CD4-positive, alpha-beta T cell treated with Interferon gamma for 1 hour (primary cell): ENCODE measurements at places on chromosomes 5 and 9.

DNA sequence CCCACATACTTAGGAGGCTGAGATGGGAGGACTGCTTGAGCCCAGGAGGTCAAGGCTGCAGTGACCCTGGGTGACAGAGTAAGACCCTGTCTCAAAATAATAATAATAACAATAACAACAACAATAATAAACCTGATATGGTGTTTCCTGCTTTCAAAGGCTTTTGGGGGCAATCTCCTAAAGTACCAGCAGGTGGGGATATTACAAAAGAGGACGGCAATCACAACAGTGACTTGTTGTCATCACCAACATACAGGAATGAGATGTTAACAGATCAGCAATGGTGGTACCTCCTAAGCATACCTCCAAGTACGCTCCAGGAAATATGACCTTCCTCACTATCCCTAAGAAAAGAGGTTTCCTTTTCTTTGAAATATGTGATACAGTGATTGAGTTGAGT lies 91.1 kb upstream of the RNF180 start:
- no peak for DNase-seq

DNA sequence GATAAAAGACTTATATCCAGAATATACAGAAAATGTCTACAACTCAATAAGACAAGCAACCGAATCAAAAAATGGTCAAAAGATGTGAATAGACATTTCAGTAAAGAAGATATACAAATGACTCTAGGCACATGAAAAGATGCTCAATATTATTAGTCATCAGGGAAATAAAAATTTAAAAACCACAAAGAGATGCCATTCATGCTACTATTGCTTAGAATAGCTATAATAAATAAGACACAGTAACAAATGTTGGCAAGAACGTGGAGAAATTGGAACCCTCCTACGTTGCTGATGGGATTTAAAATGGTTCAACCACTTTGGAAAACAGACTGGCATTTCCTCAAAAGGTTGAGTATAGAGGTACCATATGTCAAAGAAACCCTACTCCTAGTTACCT lies 39.8 kb downstream of the POLK start:
- no peak for DNase-seq

GRCh38 chr9:117839862-117840261 lies 135.7 kb downstream of the TLR4 start:
- DNase-seq: no peak

- DNase-seq: no peak
Measured at GRCh38 chr5:140267201-140267540, 35.7 kb downstream of the PFDN1 start.

DNA sequence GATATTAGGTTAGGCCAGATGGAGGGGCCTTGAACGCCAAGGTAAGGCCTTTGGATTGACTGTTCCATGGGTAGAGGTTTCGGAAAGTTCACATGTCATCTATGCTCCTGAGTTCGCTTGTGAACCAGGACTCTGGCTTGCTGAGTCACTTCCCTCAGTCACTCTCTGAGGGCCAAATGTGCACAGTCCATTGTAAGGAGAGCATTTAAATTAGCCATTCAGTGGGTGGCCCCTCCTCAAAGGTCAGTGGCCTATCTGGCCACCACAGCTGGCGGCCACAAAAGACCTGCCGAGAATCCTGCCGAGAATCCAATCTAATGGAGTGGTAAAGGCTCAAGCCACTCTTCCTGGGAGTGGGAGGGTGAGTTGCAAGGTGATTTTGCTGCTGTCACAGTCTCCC lies 58.9 kb upstream of the ARAP3 start:
- DNase-seq: no peak

GRCh38 chr5:156438076-156438475 lies 111.1 kb downstream of the SGCD start:
- no peak for DNase-seq

GRCh38 chr5:144313147-144313726 lies 142.6 kb downstream of the KCTD16 start:
- no peak for DNase-seq

GRCh38 chr9:114988962-114989599 lies 58.7 kb upstream of the TNFSF8 start:
- DNase-seq: peak; percentile 57

DNA sequence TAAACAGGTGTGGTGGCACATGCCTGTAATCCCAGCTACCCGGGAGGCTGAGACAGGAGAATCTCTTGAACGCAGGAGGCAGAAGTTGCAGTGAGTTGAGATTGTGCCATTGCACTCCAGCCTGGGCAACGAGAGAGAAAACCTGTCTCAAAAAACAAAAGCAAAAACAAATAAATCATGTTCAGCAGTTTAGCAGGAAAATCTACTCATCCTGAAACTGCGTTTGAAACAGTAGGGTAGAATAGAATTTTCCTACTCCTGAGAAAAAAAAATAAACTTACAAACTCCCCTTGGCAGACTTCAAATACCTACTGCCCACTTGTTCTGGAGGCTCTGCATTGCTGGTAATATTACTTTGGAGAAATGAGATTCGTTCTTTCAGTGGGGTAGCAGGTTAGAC lies 367.7 kb downstream of the GADD45G start:
- DNase-seq: no peak

DNA sequence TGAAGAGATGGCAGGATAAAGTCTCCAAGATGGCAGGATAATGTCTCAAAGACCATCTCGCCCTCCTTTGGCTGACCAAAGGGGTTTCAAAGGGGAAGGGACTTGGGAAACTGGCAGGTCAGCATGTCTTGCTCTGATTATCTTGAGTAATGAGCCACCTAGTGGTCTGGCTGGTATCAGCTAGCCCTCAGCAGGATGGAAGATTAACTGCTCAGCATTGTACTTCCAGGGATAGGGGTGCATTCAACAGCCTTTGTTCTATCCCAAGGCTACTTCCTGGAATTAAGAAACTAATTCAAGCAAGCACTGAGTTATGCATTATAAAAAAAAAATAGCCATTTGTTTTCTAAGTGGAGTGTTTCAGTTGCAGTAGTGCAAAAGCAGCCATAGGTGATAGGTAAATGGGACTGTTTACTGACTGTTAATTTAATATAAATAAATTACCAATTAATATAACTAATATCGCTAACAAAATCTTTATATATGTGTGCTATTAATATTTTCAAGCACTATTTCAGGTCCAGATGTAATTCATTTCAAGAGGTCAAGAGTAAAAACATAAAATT lies 555.5 kb downstream of the CDH9 start:
- DNase-seq: no peak
